C1 segment of cervical spinal cord (tissue), 14 donors: ENCODE measurements at places on chromosomes 13 and 19.
A peak's percentile ranks its signal among the peaks of the same experiment; 100 is the strongest.

- DNase-seq, result no peak
These were observed 429.1 kb upstream of the ARGLU1 start for GRCh38 chr13:106996867-106997618.

- no peak for DNase-seq
These were observed 7.0 kb upstream of the SPACA6 start for GRCh38 chr19:51686171-51686570.

DNA sequence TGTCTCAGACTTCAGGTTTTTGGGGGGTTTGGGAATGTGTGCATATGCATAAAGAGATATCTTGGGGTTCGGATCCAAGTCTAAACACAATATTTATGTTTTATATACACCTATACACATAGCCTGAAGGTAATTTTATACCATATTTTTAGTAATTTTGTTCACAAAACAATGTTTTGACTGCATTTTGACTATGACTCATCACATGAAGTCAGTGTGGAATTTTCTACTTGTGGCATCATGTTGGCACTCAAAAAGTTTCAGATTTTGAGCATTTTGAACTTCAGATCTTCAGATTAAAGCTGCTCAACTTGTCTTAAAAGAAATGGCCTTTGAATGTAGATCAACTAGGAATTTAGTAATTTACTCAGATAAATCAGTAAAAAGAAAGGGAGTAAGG lies 712.9 kb upstream of the GPC6 start:
- DNase-seq, result no peak

- no peak for DNase-seq
These were observed 25.7 kb upstream of the FREM2 start for GRCh38 chr13:38661010-38661675.

- peak; percentile 94 for DNase-seq
These were observed at the start of gene MYH14 for GRCh38 chr19:50203281-50204080. Gene MYH14 (plus strand): TSS chr19:50203622. CDS start chr19:50210366, 6,744 bp downstream.

DNA sequence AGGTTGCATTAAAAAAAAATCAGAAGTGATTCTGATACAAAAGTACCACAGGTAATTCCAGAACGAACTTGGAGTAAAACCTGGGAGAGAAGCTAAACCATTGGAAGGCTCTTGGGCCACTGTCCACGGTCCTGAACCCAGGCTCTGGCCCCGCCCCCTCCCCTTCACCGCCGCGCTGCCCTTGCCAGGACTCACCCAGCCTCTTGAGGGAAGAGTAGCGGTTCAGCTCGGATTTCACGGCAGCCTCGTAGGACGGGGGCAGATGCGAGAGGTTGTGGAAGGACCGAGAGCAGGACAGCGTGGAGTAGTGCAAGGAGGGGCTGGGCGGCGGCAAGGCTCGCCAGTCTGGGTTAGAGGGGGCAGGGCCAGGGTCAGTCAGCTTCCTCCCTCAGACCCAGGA lies 5.7 kb downstream of the SHISA7 start:
- DNase-seq, result no peak

DNA sequence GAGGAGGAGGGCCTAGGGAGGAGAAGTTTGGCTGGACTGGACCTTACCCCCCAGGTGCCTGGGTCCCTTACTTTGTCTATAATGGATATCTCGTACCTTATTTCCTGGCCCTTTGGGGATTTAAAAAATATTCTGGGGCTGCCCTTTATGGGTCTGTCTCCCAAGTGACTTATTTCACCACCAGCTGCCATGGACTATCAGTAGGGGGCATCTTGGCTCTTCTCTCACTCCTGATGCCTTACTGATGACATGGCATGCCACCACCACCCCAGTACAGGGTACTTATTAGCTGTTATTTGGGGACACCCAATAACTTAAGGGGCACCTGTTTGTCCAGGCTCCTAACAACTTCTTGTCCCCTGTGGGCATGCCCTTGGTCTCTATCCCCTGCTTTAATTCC lies 38.0 kb downstream of the NFIX start:
- no peak for DNase-seq

DNA sequence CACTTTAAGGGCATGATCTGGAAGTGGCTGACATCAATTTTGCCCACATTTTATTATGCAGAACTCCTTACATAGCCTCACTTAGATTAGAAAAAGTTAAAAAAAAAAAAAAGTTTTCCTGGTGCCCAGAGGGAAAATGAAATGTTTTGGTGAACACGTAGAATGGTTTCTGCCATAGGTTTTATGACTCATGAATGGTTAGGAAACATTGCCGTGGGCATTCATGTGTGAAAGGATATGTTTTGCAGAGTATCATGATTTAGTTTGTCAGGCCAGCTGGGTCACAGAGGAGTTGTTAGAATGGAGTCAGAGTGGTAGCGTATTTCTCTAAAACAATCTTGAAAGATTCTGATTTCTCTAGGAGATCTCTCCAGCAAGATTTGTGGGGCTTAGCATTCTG lies 133.8 kb downstream of the MRPL57 start:
- DNase-seq, result no peak

GRCh38 chr13:32010136-32010535 lies 21.4 kb upstream of the FRY start:
- DNase-seq, result no peak

DNA sequence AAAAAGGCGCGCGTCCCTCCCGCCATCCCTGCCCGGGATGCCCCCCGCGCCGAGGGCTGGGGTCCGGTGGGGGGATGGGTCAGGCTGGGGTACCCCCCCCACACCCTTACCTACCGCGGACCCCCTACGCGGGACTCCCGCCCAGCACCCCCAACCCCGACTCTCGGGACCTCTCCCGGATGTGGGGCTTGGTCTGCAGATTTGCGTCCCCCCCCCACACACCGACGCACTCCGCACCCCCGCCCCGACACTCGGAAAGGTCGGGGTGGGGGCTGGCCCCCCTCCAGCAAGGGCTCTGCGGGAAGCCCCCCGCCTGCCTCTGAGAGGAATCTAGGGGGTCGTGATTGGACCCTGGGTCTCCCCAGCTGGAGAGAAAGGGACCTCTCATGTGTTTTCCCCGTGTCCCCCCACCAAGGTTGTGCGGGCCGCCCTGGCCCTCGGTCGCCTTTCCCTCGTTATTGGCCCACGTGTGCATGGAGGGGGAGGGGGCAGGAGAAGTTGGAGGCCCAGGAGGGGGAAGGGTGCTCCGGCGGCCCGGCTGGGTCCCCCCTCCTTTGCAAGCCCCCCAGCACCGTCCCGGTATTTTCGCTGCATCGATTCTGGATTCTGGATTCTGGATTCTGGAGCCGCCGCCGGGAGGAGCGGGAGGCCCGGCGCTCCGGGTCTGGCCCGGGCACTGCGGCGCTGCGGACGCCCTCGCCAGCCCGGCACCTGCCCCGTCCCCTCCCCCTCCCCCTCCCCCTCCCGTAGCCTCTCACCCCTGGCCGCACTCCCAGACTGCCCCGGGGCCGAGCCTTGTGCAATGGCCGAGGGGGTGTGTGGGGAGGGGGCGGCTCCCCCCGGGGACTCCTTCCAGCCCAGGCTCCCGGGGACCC lies 607 bp downstream of the NFIC start:
- DNase-seq, result peak; percentile 42

DNA sequence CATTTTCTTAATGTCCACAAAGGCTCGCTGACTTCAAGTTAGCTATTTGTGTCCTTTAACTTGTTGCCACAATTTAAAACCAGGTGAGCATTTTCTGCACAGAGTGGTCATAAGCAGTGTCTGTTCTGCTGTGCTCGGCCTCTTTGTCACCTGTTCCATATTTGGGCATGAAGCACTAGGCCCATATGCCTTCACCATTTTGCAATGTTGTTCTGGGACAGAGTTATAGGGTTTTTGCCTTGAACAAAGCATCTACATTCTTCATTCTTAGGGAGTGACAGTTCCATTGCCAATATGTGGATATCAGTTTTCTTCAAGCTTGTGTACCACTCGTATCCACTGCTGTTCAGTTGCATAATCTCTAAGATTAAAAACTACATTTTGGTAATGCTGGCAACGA lies 56.1 kb downstream of the LRCH1 start:
- DNase-seq, result no peak

DNA sequence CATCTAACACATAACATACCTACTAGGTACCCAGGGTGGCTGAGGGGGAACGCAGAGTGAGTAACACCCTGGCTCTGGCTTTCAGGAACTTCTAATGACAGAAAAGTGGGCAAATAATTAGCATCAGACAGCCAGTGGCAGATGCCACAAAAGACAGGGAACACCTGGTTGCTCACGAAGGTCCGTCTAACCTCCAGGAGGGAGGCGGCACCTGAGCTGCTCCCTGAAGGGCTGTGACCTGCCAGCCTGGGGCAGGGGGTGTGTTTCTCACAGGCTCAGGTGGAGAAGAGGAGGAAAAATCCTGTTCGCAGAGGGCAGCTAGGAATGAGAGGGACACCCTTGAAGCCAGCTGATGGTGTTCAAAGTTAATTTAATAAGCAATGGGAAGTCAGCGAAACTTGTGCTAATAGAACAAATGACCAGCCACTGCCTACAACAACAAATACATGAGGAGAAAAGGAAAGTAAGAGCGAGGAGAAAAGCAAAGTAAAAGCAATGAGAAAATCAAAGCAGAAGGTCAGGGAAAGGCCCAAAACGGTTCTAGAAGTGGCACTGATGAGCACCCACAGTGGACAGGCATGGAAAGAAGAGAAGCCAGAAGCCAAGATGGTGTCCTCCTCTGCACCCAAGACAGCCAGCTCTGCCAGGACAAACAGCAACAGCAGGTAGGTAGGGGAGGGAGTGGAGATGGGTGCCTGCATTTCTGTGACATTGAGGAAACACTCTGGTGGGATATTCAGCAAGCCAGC lies 87.3 kb downstream of the STK24 start:
- DNase-seq, result no peak

DNA sequence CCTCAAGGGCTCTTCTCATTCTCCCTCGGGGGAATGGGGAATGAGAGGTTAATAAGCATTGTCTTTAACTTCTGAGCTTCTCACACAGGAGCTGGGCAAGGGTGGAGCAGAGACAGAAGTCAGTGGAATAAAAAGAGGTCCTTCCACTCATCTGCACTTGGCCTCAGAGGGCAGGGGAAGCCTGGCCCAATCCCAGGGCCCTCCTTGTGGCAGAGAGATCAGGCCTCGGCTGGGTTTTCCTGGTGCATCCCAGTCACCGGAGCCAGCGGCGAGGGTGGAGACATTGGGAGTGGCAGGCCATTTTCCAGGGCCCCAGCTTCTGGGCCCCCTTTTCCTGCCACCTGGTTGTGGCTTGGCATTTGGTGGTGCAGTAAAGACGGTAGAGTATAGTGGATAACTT lies 10.6 kb downstream of the CALM3 start:
- DNase-seq, result no peak

DNA sequence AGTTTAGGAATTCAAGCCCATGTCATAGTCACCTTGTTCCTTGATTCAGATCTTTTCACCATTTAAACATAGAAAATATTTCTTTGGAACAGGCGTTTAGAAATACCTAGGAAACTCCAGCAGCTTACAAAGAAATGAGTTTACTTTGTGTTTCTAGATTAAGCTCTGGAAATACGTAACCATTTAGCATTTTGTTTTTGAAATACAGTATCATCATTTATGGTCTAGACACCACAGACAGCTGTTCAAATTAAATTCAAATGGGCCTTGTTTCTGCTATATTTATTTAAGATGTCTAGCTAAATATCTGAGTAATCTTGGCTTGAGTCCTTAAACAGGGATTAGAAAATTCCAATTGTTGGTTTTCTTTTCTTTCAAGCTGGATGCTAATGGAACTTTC lies 228.5 kb downstream of the NDFIP2 start:
- no peak for DNase-seq

DNA sequence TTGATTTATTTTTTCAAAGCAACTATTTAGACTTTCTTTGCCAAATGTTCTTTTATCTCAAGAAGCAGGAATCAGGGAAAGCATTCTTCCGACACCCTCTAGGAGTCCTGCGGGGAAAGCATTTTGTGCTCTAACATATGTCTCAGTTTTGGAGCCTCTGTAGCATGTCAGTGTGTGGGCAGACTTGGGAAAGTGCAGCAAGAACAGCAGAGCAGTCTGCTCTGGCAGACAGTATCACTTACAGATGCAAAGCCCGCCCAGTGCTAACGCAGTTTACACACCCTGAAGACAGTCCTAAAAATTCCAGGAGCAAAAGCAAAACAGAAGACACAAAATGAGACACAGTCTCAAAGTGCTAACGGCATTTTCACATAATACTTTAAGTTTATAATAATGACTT lies 393.5 kb downstream of the KLF12 start:
- no peak for DNase-seq

GRCh38 chr13:82661126-82661525 lies 1221.1 kb downstream of the SLITRK1 start:
- DNase-seq, result no peak

DNA sequence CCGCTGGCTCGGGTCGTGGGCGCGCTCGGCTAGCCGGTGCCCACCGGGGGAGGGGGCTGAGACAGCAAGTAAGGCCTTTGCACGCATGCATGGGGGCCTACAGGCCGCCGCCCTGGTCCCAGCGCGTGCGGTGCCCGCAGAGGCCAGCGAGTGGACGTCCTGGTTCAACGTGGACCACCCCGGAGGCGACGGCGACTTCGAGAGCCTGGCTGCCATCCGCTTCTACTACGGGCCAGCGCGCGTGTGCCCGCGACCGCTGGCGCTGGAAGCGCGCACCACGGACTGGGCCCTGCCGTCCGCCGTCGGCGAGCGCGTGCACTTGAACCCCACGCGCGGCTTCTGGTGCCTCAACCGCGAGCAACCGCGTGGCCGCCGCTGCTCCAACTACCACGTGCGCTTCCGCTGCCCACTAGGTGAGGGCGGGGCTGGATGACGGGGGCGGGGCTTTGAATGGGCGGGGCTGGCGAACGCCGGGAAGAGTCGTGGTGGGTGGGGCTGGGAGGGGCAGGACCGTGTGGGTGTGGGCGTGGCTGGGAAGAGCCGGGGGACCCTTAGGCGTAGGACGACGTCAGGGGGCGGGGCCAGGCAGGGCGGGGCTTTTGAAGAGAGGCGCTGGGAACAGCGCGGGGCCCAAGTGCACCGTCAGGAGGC lies 2.1 kb downstream of the CILP2 start:
- no peak for DNase-seq

DNA sequence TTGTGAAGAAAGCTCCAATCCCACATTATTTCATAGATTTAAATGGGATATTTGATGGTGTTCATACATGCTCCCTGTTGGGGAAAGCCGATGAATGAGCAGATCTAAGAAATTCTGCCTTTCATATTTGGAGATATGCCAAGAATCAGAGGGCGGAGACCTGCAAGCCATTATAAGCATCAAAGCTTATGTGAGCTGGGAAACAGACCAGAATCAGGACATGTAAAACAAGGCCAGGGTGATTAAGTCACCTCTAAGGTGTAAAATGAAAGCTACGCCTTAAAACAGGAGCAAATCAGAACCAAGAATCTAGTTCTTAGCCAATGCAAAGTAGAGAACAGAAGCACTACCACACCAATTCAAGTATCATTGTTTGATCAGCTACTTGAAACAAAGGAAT lies 392.4 kb downstream of the DCT start:
- no peak for DNase-seq

- peak; percentile 56 for DNase-seq
These were observed 4.8 kb downstream of the C19orf25 start for GRCh38 chr19:1474011-1474764.

DNA sequence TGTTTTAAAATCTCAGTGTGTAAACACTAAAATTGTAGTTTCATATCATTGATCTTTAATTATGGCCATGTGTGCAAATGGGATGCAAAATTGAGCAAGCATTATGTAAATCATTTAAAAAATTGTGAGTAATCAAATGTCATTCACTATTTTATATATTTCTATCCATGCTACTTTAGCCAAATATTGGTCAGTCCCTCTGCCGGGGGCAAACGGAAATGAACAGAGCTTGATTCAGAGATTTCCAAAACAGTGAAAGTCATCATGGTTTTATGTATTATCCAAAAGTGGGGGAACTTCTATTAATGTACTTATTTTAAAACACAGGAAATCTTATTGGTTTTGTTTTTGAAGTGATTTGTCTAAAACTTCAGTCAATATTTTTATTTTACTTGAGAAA lies 219.1 kb downstream of the IRS2 start:
- no peak for DNase-seq
